ENCODE measurements at places on chromosomes 2 and 18.

DNA sequence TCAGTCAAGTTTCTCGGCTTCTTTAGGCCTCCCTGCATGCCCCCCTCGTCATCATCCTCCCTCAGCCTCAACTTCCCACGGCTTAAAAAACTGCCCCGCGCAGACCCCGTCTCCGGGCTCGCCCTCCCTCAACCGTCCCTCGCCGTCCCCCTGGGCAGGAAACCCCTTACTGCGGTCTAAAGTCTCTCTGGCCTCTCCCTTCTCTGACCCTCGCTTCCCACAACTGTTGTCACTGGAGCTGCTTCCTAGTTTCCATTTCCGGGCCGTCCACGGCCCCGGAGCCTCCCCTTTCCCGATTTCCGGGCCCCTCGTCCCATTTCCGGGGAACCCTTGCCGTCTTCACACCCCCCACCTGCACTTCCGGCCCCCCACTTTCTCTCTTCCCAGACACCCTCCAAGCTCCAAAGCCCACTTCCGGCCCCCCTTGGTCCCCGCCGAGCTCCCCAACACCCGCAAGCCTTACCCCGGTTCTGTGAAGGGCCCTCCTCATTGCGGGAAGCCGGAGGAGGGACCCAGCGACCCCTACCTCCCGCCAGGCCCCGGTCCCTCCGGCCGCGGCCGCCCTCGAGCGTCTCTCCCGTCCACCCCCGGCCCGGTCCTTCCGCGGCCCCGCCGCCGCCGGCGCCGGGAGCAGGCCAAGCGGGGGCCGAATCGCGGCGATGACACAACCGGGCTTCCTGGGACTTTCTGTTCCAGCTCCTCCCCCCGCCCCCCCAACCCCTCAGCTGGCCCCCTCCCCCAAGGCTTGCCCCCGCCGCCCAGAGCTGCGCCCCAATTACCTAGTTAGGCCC lies 513 bp downstream of the TRIP12 start:
- no peak for DNase-seq

GRCh38 chr2:1582891-1583341 lies 161.4 kb downstream of the PXDN start:
- no peak for DNase-seq

DNA sequence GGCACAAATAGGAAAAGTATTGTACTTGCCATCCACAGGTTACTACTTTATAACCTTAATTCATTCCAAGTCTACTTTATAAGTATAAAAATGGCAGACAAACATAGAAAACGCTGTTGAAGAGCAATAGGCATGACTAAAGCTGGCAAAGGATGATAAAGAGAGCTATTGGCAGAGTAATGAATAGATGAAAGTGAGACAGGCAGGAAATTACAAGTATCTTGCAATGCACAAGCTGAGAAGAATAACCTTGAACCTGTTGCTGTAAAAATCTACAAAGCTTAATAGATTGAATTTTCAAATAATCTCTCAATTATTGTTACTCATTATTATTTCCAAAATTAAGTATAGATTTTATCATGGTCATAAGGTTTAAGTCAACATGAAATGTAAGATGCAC lies 8.8 kb downstream of the PELI1 start:
- DNase-seq, result no peak

DNA sequence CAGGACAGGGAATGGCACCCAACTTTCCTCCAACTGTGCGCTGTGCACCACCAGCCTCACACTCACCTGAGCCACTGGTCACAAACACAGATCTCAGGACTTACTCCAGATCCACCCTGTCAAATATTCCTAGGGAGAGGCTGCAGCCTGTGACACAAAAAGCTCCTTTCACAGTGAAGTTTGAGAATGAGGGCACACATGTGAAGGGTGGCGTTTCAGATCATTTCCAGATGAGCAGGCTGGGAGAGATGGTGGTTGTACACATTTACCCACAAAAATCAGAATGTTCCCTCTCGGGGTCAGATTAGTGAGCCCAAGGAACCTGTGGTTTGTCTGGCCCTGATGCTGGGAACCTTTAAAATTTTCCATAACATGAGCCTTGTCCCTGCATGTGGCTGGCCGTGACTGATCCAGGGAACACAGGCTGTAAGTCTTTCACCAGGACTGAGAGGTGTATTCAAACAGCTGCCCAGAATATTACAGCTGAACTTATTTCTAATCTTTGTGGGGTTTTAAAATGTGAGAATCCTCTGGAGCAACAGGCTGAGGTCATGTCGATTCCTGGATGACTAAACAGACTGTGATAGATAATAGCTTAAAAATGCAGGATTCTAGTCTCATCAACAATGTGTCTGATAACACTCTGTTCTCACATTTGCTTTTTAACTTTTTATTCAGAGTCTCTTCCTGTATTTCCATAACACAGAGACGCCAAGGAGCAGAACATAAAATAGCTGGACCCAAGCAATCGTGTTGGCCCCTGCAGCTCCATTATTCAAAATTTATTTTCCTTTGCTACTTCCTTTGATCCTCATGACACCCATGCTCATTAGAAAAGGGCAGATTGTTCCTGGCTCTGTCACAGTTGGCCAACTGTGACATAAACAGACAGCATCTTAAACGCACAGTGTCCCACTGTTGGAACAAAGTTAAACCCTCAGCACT lies 35.5 kb downstream of the IL1R2 start:
- DNase-seq, result no peak

DNA sequence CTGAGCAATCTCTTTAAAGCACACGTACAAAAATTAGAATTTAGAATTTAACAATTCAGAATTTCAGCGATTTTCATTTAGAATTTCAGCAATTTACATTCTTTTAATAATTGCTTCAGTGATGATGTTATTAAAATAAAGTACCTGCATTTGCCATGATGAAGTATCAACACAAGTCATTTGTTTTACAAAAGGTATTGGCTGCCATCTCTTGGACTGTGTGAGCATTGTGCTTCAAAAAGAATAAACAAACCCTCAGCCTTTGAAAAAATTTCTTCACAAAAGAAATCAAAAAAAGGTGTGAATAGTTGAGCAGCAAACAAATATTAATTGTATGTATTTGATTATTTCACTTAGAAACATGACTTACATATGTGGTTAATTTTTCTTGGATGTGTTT lies 27.1 kb upstream of the ZC3H15 start:
- DNase-seq, result no peak

GRCh38 chr18:23631746-23632145 lies 31.0 kb downstream of the ANKRD29 start:
- no peak for DNase-seq

GRCh38 chr18:2848247-2849246 lies 1.7 kb downstream of the EMILIN2 start:
- no peak for DNase-seq

GRCh38 chr2:138724327-138724726 lies 55.9 kb downstream of the NXPH2 start:
- no peak for DNase-seq

All from AG09319 (cell line).